ENCODE measurements at places on chromosomes 1 and 21. TPM values are rescaled to one million over a fixed set of nuclear protein-coding genes. Genes with fewer than 3 reads are reported as not detected.

HUNK gene
- total RNA-seq: 1.3 TPM

IFI16 gene
- 4.7 TPM for total RNA-seq

ANKRD65 gene
- total RNA-seq: 0.07 TPM

CLDN14 gene
- 0.46 TPM for total RNA-seq

STIL gene
- 12.2 TPM for total RNA-seq

AMY1A gene
- total RNA-seq: not detected

FNBP1L gene
- total RNA-seq: 12.9 TPM

ERVH48-1 gene
- total RNA-seq: not detected

ST6GALNAC5 gene
- not detected for total RNA-seq

ZNF669 gene
- 4.5 TPM for total RNA-seq

GOLT1A gene
- total RNA-seq: 5.5 TPM

CLCA1 gene
- total RNA-seq: not detected

OR10J1 gene
- total RNA-seq: not detected

SPRR2E gene
- total RNA-seq: not detected

GSTM1 gene
- total RNA-seq: not detected

WNT4 gene
- total RNA-seq: 0.29 TPM
